ENCODE measurements at places on chromosomes 2 and 18.

DNA sequence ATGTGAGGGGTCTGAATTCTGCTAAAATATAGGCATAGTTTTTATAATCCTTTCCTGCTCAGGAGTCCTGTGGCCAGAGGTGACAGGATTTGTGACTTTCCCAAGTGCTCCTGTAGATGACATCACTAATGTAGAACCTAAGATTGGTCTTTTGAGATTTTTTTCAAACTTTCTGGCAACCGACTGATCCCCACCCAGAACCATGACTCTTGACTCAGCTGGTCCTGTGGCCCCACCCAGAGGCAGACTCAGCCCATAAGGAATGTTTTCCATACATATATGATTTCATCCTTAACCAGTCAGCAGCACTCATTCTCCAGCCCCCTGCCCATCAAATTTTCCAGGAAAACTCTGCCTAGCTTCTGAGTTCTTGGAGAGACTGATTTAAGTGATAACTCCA, 46.8 kb downstream of the COMMD1 start:
- DNase-seq: no peak

GRCh38 chr2:15662026-15662425, 70.4 kb downstream of the DDX1 start:
- DNase-seq: no peak

DNA sequence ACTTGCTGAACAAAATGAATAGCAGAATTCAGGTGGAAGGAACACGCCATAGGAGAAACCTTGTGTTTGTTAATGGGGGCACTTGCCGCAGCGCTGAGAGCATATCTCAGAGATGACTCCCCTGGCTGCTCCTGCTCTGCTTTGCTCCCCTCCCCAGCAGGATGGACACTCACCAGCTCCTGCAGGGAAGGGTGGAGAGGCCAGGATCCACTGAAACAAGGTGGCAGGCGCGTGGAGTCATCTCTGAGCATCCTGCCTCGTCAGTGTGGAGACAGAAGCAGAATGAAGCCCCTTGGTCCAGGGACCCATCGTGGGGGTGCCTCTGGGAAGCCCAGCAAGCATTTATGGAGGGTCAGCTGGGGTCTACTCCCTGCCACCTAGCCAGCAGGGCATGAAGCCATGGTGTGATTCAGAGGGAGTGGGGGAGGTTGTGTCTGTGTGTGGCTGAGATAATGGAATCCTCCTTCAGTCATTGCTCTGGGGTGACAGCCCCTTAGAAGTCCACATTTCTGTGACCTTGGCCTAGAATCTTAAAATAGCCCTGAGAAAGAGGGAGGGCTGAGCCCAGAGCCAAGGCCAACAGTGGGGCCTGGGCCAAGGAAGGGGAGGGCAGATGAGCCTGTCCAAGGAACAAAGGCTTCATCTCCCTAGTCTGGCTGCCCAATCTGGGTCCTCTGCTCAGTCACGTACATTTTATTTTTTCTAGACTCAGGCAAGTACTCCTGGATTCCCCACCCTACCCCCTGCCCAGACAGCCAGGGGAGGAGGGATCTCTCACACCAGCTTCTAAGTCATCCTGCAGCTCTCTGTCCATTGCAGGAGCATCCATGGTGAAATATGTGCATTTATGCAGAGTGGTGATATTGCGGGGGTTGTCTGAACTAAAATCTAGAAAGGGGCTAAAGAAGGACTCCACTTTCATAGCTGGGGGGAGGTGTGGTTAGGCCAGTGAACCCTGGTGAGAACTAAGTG, 215.4 kb downstream of the ZBTB7C start:
- no peak for DNase-seq

DNA sequence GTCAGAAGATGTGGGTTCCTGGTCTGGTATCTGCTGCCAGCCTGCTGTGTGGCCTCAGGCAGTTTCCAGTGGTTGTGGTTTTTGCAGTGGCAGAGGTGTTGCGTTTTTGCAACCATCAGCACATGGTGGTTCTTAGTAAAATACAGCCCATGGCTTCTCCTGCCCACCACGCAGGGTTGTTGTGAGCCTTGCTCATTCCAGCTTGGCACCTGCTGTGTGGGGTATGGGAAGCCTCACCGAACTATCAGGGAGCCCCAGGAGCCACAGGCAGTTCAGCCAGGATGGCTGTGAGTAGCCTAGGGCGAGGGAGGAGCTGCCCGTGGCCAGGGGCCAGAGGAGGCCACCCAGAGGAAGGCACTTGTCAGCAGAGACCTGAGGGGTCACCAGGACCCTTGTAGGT, 9.8 kb downstream of the ARID5A start:
- no peak for DNase-seq

- no peak for DNase-seq
Measured at GRCh38 chr2:33477473-33478468, 1.3 kb downstream of the RASGRP3 start.

DNA sequence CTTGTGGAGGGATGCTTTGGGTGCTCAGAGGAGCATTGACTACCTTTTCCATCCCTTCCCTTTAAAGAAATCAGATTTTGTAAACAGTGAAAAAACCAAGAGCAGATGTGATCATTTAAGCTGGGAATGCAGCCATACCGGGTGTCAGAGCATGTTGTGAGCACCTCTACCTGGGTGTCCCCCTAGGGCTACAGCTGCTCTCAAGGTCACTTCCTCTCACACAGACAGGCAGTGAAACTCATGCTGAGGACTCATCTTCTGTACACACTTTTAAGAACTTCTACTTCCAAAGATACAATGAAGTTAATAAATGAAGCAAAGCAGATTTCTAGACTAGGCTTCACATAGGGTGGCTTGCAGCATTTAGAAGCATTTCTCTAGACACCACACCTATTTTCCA, 48.4 kb upstream of the FRZB start:
- DNase-seq: no peak

GRCh38 chr18:58416014-58416703, 212.7 kb downstream of the ALPK2 start:
- no peak for DNase-seq

- no peak for DNase-seq
Measured at GRCh38 chr2:189641590-189641989, 19.7 kb upstream of the ASNSD1 start.

GRCh38 chr2:31142110-31142509, 3.9 kb upstream of the GALNT14 start:
- no peak for DNase-seq

DNA sequence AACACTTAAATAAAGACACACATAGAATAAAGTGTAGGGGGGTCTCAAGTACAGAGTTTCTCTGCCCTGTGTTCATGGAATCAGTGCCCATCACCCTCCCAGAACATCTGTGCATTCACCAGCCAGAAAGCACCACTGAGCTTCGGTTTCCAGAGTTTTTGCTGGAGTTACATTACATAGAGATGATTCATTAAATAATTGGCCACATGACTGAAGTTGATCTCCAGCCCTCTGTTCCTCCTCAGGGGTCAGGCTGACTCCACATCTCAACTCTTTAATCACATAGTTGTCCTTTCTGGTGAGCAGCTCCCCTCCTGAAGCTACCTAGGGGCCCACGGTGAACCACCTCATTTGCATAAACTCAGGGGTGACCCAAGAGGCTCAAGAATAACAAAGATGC, 129.8 kb downstream of the METTL4 start:
- no peak for DNase-seq

- DNase-seq: no peak
Measured at GRCh38 chr2:230772156-230772555, 59.5 kb downstream of the CAB39 start.

DNA sequence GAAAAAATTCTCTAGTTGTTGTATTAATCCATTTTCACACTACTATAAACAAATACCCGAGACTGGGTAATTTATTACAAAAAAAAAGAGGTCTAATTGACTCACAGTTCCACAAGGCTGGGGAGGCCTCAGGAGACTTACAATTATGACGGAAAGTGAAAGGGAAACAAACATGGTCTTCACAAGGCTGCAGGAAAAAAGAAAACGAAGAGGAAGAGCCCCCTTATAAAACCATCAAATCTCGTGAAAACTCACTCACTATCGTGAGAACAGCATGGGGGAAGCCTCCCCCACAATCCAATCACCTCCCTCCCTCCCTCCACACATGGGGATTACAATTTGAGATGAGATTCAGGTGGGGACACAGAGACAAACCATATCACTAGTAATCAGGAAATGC, 61.7 kb upstream of the SPTBN1 start:
- DNase-seq: no peak

GRCh38 chr2:221876016-221876415, 303.9 kb upstream of the EPHA4 start:
- no peak for DNase-seq

DNA sequence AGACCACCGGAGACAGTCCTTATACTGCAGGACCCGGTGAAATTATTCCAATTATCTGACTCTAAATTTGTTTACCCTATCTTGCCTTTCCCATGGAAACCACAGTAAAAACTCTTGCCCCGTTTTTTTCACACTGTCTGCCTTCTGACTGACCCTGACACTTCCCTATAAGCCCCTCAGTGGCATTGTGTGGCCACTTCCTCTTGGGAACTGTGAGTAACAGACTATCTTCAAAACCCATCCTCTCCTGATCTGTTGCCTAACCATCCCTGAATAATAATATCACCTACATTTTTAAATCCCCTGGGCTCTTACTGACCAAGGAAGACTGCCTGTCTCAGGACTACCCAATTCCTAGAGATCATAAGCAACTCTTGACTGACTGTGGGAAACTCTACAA, 42.6 kb upstream of the RNF152 start:
- no peak for DNase-seq

GRCh38 chr2:25349397-25349796, 7.7 kb upstream of the DNMT3A start:
- DNase-seq: no peak

DNA sequence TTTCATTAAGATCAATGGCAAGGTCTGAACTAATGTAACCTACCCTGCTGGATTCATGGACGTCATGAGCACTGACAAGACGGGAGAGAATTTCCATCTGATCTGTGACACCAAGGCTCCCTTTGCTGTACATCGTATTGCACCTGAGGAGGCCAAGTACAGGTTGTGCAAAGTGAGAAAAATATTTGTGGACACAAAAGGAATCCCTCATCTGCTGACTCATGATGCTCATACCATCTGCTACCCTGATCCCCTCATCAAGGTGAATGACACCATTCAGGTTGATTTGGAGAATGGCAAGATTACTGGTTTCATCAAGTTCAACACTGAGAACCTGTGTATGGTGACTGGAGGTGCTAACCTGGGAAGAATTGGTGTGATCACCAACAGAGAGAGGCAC, 82.3 kb upstream of the NDUFV2 start:
- DNase-seq: no peak

- DNase-seq: no peak
Measured at GRCh38 chr2:39696838-39697237, 31.1 kb downstream of the TMEM178A start.

- no peak for DNase-seq
Measured at GRCh38 chr2:118055512-118056164, 32.6 kb upstream of the INSIG2 start.

- no peak for DNase-seq
Measured at GRCh38 chr2:20578895-20579825, 71.7 kb downstream of the HS1BP3 start.

GRCh38 chr2:86309966-86310365, 27.5 kb downstream of the REEP1 start:
- no peak for DNase-seq

- DNase-seq: no peak
Measured at GRCh38 chr18:22342625-22343024, 75.1 kb downstream of the CTAGE1 start.

DNA sequence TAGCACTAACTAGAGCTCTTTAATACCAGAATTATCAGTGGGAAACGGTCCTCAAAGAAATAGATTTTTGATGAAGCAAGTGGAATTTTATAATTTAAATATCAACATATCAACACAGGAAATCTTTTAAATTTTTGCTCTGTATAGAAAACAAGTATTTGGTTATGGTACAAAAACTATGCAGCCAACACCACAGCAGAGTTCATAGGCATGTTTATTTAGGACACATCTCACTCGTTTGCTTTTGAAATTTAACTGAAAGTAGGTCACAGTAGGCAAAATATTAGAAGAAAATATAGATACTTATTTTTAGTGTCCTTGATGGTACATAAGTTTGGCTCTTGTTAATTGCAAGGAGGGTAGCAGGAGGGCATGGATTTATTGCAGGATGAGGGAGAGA, 34.3 kb upstream of the TANC1 start:
- DNase-seq: no peak

- no peak for DNase-seq
Measured at GRCh38 chr18:46624127-46624526, 32.9 kb downstream of the LOXHD1 start.

DNA sequence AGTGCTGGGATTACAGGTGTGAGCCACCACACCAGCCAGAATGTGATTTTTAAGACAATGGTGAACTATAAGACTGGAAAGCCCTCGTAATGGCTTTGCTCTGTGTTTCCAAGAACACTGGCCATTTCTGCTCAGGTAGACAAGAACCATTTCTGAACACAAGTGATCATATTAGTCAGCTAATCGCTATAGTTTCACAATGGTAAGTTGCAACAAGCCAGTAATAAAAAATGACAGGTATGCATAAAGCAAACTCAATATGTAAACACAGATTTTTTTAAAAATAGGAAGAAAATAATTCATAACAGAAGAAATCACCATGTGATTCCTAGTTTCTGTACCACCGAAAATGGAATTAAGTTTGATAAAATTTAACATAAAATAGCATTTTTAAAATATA, 166.5 kb downstream of the THADA start:
- DNase-seq: no peak

DNA sequence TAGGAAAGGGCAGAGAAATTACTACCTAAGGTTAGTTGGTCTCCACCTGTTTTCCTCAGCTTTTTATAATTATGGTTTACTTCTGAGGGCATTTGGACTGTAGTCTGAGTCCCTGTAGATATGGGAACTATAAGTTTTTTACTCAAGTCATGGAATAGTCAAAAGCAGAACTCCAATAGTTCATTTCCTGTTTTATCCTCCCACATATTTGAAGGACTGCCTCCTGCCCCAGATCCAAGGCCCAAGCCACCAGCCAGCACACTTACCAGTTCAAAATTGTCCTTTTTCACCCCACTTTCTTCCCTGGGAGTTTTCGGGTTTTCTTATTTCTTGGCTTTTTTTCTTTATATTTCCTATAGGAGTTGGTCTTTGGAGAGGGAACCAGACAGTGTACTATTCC, 164.1 kb downstream of the MBD5 start:
- no peak for DNase-seq

GRCh38 chr18:39208190-39208589, 1642.6 kb upstream of the CELF4 start:
- DNase-seq: no peak

GRCh38 chr2:144390424-144391020, 129.4 kb downstream of the ZEB2 start:
- no peak for DNase-seq

GRCh38 chr2:36559221-36559942, 38.6 kb downstream of the FEZ2 start:
- no peak for DNase-seq

All from NCI-H526 (cell line).